Iris pigment epithelial cell (primary cell): ENCODE measurements at places on chromosomes 6 and 20.

DNA sequence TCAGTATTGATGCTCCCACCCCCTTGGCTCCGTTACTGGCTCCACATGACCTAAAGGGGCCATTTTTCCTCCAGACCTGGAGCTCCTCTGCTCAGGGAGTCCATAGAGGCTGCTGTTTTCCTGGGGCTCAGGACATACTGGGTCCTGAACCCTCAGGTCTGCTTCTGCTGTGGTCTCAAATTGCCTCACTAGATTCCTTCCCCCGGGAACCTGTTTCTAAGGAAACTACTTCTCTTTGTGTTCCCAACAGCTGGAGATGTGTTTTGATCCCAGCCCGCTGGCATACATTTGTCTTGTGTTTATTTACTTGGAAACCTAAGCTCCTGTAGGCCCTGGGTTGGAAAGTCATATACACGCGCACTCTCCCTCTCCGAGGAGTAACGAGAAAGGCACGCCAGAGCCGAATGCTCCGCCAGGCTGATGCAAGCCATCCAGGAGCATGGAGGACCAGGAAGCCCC lies 222.8 kb downstream of the UST start:
- peak; percentile 71 for DNase-seq

GRCh38 chr6:52133324-52133723 lies 45.9 kb upstream of the PKHD1 start:
- no peak for DNase-seq

- peak; percentile 34 for DNase-seq
Observed at GRCh38 chr6:39416728-39417127, 94.2 kb upstream of the KCNK16 start.

- DNase-seq: no peak
Observed at GRCh38 chr6:13870214-13870830, 54.4 kb upstream of the RNF182 start.

- DNase-seq: no peak
Observed at GRCh38 chr6:40735121-40735520, 148.0 kb upstream of the LRFN2 start.

- DNase-seq: peak; percentile 59
Observed at GRCh38 chr6:35719830-35720733, 16.8 kb upstream of the ARMC12 start.

- DNase-seq: no peak
Observed at GRCh38 chr6:29619578-29620160, 13.3 kb downstream of the GABBR1 start.

GRCh38 chr20:19768325-19768842 lies 10.3 kb downstream of the RIN2 start:
- no peak for DNase-seq

GRCh38 chr20:39280875-39281274 lies 318.7 kb downstream of the DHX35 start:
- no peak for DNase-seq

DNA sequence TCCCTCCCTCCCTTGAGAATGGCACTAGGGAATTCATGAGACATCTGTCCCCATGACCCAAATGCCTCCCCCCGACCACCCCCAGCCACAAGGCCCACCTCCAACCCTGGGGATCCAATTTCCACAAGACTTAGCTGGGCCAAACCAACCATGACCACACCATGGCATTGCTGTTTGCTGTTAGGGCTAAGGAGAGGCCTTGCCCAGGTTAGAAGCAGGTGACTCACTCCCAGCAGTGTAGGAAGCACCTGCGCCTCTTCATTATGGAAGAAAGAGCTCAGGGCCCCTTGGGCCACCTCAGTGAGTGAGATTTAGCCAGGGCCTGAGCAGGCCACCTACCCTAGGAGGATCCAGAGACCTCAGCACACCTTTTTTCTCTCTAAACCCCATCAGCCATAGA lies 337.9 kb downstream of the TAF4 start:
- DNase-seq: no peak

GRCh38 chr20:36688630-36689029 lies 42.6 kb upstream of the SLA2 start:
- peak; percentile 4 for DNase-seq

- no peak for DNase-seq
Observed at GRCh38 chr6:163962627-163963117, 548.2 kb downstream of the QKI start.

GRCh38 chr6:26595669-26596269 lies 984 bp upstream of the ABT1 start:
- DNase-seq: peak; percentile 78

DNA sequence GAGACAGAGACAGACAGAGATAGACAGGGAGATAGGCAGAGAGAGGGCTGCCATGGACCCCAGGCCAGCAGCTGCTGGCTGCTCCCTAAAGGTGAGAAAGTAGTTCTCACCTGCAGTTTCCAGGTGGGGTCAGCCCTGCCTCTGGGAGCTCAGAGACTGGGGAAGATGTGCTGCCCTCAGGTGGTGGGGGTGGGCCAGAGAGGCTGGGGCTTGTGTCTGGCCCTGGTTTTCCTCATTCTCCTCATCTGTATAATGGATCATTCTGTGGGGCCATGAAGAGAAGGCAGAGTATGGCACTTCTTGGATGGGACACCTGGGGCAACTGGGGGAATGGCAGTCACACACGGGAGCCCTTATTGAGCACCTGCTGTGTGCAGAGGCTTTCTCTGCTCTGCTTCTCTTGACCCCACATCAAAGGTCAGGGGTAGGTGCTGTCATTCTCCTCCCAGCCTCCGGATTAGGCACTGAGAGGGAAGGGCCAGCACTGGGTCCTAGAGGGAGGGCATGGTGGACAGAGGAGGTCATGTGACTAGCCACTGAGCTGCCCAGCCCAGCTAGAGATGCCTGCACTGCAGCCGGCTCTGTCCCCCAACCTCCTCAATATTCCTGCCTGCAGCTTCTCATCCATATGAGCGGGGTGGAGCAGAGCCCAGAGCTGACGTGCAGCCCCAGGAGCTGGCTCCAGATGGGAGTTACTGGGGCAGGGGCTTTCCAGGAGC lies 4.1 kb downstream of the ANGPT4 start:
- DNase-seq: no peak

DNA sequence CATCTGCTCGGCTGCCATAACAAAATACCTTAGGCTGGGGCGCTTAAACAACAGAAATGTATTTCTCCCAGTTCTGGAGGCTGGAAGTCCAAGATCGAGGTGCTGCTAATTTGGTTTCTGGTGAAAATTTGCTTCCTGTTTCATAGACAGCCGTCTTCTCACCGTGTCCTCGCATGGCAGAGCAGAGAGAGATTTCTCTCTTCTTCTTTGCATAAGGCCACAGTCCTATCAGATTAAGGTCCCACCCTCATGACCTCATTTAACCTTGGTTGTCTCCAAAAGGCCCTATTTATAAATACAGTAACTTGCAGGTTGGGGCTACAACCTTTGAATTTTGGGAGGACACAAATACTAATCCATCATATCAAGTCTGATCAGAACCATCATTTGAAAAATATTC lies 544.3 kb downstream of the KIF16B start:
- DNase-seq: no peak

DNA sequence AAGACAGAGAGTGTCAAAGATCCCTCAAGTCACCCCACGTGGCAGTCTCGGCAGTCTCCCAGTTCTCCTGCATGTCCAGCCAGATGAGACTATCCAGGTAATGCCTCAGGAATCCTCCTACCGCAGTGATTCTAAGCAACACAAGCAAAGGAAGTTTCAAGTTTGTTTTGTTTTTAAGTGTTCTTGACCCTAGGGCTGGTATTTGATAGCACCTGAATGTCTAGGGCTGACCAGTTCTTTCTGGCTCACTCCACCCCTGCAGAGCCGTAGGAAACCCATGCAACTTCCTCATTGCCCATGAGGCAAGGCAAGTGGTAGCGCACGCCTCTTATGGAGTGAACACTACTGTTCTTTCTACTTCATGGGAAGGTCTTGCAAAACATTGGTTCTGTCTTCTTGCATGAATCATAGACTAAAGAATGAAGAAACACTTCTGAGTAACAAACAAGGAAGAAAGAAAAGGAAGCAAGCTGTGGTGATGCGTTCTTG lies 24.8 kb upstream of the FOXQ1 start:
- peak; percentile 97 for DNase-seq

DNA sequence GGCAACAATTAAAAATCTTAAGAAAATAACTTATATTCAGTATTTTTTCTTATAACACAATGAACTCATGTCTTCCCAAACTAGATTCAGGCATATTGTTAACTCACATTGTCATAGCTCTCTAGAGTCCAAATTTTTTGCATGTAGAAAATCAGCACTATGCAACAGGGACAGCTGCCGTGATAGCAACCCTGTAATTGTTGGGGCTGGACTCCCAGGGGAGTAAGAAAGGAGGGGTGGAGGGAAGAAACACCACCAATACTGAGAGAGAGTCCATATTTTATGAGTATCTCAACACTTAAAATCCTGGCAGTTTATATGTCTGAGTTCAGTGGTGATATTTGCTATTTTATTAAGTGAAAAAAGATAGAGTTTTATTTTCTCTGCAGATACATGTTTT lies 89.6 kb upstream of the HS3ST5 start:
- DNase-seq: no peak
